CD4-positive, alpha-beta T cell treated with Interleukin-6 for 4 hours (primary cell): ENCODE measurements at places on chromosomes 7 and 10.
A peak's percentile ranks its signal among the peaks of the same experiment; 100 is the strongest.

- DNase-seq: no peak
Measured at GRCh38 chr10:34861293-34862021, 46.4 kb upstream of the PARD3 start.

GRCh38 chr7:20299647-20300312, 30.9 kb upstream of the ITGB8 start:
- DNase-seq: no peak

GRCh38 chr10:42960991-42961795, 115.7 kb upstream of the RET start:
- DNase-seq: no peak

DNA sequence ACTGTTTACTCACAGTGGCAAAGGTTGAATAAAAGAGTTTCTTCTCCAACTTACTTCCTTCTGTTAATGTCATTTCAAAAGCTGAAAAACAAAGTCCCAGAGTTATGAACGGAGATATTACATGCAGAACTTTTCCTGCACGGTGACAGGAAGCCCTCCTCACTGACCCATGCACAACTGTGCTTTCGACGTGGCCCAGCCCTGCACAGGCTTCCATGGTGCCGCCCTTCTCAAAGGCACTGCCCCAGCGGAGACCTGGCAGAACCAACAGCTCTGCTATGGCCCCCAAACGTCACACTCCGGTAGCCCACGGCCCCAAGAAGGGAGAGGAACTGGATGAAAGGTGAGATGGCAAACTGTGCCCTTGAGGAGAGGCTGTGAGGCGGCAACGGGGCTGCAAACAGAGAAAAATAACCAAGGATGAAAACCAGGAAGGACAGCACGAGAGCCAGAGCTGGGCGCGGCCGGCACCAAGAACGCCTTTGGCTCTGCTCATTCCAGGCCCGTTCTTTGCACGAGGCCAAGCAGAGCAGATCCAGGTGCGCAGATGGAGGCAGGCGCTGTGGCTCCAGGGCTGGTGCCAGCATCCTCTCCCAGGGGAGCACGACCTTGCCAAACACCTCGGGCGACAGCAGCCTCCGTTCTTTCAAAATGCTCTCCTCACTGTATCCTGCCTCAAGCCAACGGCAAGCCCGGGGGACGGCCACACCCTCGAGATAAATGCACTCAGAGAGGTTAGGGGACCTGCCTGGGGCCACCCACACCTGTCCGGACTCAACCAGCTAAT, 7.0 kb upstream of the FUOM start:
- DNase-seq: no peak

- DNase-seq: peak; percentile 21
Measured at GRCh38 chr10:43284341-43284910, 17.6 kb upstream of the RASGEF1A start.

GRCh38 chr10:8279598-8279997, 225.1 kb downstream of the GATA3 start:
- DNase-seq: no peak

DNA sequence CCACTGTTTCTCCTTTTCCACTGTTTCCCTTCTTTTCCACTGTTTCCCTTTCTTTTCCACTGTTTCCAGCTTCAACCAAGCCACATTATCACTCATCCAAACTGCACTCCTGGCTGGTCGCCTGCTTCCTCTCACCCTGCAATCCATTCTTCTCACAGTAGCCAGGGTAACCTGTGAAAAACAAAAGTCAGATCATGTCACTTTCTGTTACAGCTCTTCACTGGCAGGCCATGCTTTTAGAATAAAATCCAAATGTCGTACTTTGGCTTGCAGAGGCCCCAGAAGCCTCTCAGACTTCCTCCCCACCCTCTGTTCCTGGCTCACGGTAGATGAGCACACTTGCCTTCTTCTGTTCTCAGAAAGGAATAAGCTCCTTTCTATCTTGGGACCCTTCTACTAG, 33.9 kb downstream of the STARD3NL start:
- no peak for DNase-seq

DNA sequence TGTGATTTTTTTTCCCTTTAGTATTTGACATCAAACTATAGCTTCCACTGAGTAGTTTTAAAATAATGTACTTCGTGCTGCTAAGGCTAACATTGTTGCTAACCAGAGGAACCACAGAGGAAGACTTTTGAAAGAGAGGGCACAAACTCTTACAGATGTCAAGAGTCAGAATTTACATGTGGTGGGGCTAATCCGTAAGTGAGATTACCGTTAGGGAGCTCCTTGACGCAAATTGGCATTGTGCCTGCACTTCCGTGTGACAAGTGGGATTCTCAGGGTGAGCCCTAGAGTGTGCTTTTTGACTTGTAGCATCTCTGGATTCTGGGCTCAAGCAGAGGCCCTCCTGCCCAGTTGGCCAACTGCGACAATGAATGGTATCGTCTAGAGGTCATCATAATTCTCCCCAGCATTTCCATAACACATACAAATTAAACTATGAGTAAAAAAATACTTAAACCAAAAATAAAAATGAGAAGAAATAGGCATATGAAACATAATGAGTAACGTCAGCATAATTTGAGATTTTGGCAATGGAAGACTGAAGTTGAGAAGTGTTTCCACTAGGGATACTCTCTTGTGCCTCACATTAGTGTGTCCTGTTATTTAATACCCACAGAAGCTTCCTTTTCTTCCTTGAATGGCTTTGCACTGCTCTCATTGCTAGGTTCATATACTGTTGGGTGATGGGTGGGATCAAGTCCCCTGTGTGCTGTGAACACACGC, 164.0 kb downstream of the SDK1 start:
- DNase-seq: peak; percentile 62

DNA sequence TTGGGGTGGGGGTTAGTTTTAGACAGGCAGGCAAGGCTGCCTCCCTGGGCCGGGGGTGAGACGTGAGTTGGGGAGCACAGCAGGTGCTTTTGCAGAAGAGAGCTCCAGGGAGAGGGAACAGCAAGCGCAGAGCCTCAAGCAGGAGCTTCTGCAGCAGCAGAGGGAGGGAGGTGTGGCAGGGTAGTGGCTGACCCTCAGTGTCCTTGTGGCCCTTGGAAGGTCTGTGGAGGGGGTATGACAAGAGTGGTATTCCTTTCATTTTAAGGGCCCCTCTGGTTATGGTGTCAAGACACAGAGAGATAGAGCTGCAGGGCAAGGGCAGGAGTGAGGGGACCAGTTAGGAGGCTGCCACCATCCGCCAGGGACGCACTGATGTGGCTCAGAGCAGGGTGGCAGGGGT, 138.9 kb downstream of the EBF3 start:
- no peak for DNase-seq

- no peak for DNase-seq
Measured at GRCh38 chr10:90644165-90644564, 213.7 kb downstream of the HTR7 start.

- no peak for DNase-seq
Measured at GRCh38 chr10:91514787-91515186, 104.6 kb downstream of the HECTD2 start.

- DNase-seq: no peak
Measured at GRCh38 chr7:112669306-112669705, 120.9 kb downstream of the TMEM168 start.

- DNase-seq: no peak
Measured at GRCh38 chr7:94908323-94909178, 1.2 kb downstream of the PPP1R9A start.
